ENCODE measurements at places on chromosomes 4 and X.

- DNase-seq = no peak
Measured at GRCh38 chrX:22536746-22537304, 264.1 kb downstream of the CBLL2 start.

- no peak for DNase-seq
Measured at GRCh38 chrX:100409610-100410590, at the start of gene PCDH19. TSS of gene PCDH19 (minus strand) at chrX:100410273. CDS start at chrX:100408597, 1,676 bp downstream.

DNA sequence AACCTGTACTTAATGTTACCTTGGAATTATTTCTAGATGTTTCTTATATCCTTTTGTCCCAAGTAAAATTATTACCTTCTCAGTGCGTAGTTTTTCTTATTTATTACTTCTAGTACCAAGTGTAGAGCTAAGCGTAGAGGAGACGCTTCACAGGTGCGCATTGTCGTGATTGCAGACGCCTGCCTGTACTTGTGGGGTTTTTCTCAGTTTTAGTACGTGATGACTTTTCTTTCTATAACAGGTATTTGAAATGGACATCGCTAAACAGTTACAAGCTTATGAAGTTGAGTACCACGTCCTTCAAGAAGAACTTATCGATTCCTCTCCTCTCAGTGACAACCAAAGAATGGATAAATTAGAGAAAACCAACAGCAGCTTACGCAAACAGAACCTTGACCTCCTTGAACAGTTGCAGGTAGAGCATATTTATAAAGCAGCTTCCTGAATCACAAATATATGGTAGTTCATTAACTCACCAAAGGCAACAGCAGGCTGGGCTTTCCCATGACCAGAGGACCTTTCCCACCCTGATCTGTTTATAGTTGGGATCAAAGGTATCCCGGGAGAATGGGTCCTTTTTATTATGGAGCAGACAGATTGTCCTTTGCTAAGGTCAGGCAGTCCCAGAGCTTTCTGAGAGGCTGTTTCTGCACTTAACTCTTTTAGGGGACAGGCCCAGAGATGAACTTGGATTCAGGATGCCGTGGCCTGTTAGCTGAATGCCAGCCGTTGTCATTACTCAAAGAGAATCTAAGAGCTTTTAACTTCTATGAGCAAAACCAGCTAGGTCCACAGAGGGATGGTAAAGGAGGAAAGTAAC lies 172.9 kb downstream of the PTTG2 start:
- peak; percentile 86 for DNase-seq

- DNase-seq = peak; percentile 47
Measured at GRCh38 chrX:141278306-141278705, 36.0 kb upstream of the SPANXC start.

GRCh38 chr4:78293348-78293747 lies 236.2 kb downstream of the FRAS1 start:
- DNase-seq = no peak

GRCh38 chrX:41984628-41985027 lies 61.3 kb upstream of the CASK start:
- peak; percentile 53 for DNase-seq

GRCh38 chr4:154471032-154471431 lies 20.6 kb downstream of the DCHS2 start:
- DNase-seq = no peak

GRCh38 chr4:25938787-25939186 lies 24.8 kb downstream of the SMIM20 start:
- DNase-seq = no peak

- no peak for DNase-seq
Measured at GRCh38 chr4:48380583-48381167, 39.3 kb downstream of the SLAIN2 start.

- DNase-seq = no peak
Measured at GRCh38 chr4:109648266-109648996, 54.8 kb downstream of the CASP6 start.

GRCh38 chrX:132615391-132616131 lies 126.7 kb upstream of the MBNL3 start:
- peak; percentile 49 for DNase-seq

- no peak for DNase-seq
Measured at GRCh38 chr4:95728145-95728544, 111.7 kb upstream of the PDHA2 start.

DNA sequence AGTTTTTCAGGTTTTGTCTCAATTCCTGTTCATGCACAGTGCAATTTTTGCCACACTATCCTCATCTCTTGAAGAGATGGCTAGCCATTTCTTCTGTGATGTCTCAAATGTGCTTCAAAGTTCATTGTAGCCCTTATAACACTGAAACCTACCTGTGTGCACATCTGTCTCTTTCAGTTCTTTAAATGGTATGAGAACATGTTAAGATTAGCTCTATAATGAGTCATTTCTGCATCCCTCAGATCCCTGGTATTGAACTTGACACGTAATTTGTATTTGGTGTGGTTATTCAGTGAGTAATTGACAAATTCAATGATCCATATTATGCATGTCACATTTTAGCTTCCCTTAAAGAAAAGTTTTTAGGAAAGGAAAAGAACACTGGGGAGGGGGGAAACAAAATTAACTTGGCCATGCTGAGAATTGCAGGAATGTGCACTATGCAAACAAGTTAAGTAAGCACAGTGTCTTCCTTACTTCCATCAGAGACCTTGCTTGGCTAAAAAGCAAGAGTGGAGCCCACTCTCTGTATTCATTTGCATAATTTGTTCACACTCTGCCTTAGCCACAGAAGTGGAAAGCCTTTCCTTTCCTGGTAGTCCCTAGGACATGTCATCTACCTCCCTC lies 659.8 kb upstream of the MAGEB2 start:
- DNase-seq = no peak

GRCh38 chr4:133972586-133972985 lies 229.0 kb downstream of the PABPC4L start:
- DNase-seq = no peak

GRCh38 chr4:78024085-78024484 lies 33.0 kb upstream of the FRAS1 start:
- no peak for DNase-seq

GRCh38 chrX:1384658-1385252 lies 7.2 kb downstream of the SLC25A6 start:
- no peak for DNase-seq

GRCh38 chr4:93764639-93765246 lies 63.8 kb upstream of the ATOH1 start:
- peak; percentile 73 for DNase-seq

DNA sequence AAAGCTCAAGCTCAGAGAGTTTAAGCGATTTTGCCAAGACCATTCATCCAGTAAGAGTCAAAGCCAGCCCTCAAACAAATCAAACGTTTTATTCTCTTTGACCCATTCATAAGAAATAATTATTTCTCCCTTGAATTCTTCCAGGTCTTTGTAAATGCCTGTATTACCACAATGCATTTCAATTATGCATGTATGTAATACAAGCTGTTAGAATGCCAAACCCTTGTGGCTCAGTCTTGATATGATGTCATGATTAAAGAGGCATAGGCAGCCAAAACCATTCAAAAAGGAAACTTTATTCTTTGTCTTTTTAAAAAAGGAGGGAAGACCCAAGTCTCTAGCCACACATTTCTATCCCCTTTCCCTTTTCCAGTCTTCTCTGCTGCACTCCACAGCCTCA lies 56.5 kb upstream of the PGM2 start:
- no peak for DNase-seq

- DNase-seq = no peak
Measured at GRCh38 chr4:13296986-13297385, 187.2 kb downstream of the RAB28 start.

GRCh38 chr4:108559911-108560310 lies 60.5 kb upstream of the RPL34 start:
- DNase-seq = no peak

DNA sequence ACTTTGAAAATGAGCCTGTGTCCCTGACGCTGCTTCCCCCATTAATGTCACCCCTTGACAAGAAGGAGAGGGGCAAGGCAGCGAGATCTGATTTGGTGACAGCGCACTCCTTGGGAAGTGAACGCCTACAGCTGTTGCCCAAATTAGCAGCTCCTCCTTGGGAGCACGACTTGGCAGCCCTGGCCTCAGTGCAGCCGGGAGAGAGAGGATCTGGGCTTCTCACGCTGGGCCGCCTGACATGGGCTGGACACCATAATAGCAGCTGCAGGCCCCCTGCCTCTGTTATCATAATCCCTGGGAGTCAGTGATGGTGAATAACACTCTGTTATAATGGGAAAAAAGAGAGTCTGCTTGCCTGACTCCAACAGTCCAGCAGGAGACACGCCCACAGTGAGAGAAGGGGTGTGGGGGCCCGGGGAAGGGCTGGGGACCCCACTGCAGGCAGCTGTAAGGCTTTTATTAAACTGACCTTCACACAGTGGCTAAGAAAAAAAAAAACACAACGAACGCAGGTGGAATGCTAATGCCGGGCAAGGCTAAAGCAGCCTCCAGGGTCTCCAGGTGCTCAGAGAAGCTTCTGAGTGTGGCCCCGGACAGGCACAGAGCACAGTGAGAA lies 73.3 kb downstream of the PSAPL1 start:
- no peak for DNase-seq

DNA sequence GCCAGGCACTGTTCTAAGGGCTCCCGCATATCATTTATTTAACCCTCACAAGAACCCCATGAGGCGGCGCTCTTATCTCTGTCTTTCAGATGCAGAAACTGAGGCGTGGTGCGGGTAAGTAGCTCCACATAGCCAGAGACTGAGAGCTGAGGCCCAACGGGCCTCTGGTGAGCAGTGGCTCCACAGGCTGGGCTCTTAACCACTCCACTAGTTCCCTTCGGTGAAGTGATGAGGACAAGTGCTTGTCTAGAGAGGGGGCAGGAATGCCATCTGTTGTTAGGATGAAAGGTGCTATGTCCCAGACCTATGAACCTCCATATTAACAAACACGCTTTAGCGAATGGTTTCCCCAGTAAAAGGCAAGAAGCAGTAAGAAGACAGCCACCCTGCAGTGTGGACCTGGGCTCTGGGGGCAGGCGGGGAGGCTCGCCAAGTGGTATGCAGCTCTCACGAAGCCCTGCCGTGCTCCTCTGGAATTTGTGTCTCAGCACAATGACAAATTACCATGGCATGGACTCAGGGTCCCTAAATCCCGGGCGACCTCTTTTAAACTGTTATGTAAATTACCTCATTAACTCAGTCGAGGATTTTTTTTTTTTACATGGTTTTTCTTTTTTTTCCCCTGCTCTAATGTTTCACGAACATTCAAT lies 20.9 kb upstream of the S100G start:
- DNase-seq = no peak

GRCh38 chr4:61336488-61336887 lies 136.4 kb downstream of the ADGRL3 start:
- DNase-seq = no peak

GRCh38 chrX:143455046-143455445 lies 62.2 kb downstream of the SPANXN3 start:
- DNase-seq = no peak

DNA sequence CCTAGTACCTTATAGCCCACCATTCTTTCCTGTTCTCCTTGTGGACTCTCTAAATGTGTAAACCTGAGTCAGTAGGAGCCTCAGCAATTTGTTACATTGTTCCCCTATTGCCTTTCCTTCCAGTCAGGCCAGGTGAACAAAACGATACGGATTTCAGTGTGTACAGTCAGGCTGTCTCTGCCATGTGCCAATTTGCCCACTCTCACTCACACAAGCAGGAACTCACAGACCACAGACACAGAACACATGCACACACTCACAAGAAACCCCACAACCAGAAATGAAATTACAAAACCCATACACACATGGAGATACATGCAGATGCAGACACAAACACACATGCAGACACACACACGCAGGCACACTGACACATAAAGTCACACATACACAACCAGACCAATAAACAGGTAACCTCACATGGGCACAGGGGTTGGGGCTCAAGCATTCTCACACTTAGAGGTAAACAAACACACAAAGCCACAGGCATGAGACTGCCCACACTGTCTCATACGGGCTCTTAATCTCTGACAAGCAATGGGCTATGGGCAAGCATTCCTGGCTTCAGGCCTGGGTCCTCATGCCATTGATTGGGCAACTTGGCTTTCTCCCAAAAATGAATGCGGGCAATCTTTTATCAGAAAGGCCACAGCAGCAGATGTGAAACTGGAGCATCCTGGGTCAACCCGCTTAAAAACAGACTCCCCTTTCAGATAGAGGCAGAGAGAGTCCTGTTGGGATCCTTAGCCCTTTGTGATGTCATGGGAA lies 68.7 kb downstream of the NBDY start:
- DNase-seq = no peak

DNA sequence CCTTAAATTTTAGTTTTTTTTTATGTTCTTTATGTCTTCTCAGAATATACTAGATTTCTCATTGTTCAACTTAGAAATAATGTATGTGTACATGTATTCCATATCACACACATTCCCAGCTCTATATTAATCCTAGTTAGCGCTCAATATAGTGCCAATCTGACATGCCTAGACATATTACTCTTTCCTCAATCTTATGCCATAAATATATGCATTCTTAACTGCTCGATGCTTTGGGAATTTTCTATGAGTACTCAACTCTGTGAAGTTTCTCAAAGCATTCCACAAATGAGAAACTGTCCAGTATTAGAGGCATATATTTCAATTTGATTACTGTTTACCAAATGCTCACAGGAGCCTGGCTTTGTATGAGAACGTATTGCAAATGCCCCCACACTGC lies 231.2 kb upstream of the VEGFC start:
- DNase-seq = no peak

DNA sequence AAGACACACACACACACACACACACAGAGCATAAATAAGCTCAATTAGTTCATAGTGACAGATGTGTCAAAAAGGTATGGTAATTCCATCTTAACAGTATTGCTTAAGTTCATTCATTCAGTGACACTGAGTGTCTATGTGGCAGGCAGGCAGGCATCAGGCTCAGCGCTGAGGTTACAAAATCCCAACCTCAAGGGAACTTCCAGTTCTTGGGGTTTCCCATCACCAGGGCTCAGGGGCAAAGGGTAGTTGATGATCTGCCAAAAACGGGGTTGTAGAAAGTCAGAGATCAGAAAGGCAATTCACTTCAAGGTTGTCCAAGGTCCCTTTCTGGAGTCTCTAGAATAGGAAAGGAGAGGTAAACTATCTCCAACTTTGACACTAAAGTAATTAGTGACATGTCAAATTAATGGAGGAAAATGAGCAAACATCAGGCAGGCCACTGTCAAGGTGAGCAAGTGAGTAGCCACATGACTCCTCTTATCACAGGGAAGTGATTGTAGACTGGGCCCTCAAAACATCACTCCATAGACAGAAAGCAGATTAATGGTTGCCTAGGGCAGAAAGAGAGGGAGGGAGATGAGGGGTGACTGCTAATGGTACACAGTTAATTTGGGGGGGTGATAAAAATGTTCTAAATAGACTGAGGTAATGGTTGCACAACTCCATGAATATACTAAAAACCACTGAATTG lies 41.8 kb downstream of the GPC4 start:
- DNase-seq = no peak

DNA sequence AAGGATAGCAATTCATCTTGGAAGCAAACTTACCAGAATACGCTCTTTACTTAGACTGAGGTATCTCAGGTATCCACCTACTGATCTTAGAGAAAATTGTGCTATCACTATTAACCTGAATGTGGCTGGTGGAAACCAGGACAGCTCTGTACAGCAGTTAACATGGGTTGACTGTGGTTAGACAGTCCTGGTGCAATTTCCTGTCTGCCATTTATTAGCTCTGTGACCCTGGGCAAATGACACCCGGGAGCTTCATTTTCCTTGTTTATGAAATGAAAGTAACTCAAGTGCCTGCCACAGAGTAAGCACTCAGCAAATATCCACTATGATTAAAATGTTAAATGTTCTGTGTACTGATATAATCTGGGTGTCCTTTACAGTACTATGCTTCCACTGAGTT lies 60.0 kb downstream of the SMC1A start:
- DNase-seq = no peak
